Omental fat pad (tissue), 4 donors: ENCODE measurements at places on chromosomes 7 and 10.

DNA sequence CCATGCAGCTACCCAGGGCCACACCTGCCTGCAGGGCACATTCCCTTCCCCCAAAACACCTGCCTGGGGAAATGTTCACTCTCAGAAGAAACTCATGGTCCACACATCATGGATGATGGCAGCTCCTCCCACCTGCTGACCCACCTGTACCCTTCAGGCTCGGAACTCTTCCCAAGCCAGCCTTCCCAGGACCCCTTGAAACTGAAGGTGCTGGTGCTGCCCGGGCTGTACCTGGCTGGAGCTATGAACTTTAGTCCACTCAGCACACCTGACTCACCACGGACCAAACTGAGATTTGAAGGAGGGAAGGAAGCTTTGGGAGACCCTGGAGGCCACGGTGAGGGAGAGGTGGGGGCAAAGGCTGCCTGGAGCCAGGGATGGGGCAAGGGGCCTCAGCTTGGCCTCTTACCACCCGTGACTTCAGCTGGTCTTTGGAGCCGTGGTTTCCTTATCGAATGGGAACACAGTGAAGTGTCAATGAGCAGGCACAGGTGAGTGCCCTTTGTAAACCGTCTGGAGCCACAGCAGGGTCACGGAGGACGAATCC lies 30.1 kb upstream of the INPP5A start:
- peak; percentile 9 for DNase-seq

GRCh38 chr7:38795593-38795992 lies 113.4 kb downstream of the VPS41 start:
- DNase-seq, result no peak

GRCh38 chr7:139886899-139887298 lies 57.8 kb downstream of the TBXAS1 start:
- no peak for DNase-seq

DNA sequence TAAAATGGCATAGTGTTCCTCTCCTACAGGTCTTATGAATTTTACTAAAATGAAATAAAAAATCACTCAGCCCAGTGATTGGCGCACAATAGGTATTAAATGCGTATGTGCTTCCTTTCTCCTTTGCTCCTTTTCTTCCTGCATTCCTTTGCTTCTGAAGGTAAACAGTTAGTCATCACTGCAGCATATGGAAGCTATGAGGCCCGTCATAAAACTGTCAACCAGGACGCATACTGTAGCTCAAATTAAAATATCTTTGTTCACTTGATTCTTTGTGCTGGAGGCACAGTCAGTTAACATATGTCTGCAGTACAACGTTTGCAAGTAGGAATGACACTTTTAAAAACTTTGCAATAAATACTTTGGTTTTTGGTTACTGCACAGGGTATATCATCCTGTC lies 374.7 kb downstream of the TCERG1L start:
- DNase-seq, result no peak

DNA sequence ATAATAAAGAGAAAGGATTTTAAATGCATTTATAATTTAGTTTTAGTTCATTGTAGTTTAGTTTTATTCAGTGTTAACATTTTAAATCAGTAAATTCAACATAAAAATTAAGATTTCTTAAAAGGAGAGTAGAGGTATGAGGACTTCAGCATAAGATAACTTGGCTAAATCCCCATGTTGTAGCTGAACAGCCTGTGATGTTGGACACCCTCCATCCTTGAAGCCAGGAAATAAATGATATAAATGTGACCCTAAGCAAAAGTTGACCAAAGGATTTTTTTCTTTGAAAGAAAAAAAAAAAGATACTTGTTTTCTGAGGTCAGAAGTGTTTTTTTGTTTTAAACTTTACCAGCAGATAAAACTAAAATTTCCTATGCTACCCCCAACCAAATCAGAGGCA lies 48.7 kb downstream of the GNAI1 start:
- no peak for DNase-seq

DNA sequence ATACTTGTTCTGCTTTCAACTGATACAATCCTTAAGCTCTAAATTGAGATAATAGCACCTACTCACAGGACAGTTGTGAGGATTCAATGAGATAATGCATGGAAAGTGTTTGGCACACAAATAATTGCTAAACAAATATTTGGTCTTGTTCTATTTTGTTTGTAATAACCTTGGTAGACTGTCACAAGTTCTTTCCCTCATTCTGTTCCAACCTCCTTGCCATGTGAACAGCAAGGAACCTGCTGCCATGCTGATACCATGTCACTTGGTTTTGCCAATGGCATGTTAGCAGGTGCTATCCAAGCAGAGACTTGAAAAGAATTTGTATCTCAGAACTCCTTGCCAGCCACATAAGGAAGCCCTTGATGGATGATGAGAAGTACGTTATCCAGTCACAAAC lies 24.8 kb upstream of the TECTB start:
- DNase-seq, result no peak

DNA sequence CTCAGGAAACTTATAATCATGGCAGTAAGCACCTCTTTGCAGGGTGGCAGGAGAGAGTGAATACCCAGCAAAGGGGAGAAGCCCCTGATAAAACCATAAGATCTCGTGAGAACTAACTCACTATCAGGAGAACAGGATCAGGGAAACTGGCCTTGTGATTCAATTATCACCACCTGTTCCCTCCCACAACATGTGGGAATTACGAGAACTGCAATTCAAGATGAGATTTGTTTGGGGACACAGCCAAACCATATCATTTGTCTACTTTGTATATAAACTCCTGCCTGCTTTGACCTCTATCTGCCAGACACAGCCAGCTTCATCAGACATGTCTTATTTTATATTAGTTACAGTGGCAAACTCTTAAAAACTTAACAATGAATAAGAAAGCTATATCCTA lies 50.4 kb downstream of the ARMC3 start:
- DNase-seq, result no peak

DNA sequence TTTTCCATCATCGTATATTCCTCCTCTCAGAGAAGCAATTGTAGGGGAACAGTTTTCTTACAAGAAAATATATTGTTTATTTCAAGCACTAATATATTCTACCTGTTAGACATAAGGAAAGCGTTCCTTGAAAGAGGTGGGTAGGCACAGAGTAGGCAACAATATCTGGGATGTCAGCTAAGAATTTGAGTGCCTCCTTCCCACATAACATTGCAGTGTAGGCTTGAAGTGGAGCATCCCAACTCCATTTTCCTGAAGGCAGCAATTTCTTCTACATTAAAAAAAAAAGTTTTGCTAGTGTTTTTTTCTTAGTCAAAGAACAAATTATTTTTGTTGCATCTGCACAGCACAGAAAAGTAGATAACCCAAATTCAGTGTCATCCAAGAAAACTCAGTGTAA lies 20.8 kb downstream of the BCAP29 start:
- no peak for DNase-seq

GRCh38 chr10:63376560-63377304 lies 89.0 kb downstream of the JMJD1C start:
- no peak for DNase-seq

- DNase-seq, result no peak
Observed at GRCh38 chr10:69825604-69826003, 23.9 kb downstream of the COL13A1 start.

DNA sequence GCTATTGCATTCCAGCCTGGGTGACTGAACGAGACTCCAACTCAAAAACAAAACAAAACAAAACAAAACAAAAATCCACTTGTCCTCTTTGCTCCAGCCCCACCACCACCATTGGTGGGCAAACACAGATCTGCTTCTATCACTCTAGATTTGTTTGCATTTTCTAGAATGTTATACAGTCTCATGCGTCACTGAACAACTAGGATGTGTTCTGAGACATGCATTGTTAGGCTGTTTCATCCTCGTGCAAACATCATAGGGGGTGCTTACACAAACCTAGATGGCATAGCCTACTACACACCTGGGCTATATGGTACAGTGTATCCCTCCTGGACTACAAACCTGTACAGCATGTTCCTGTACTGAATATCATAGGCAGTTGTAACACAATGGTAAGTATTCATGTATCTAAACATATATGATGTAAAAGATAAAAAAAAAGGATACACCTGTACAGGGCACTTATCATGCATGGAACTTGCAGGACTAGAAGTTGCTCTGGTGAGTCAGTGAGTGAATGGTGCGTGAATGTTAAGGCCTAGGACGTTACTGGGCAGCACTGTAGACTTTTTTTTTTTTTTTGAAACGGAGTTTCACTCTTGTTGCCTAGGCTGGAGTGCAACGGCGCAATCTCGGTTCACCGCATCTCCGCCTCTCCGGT lies 45.3 kb downstream of the BTBD16 start:
- DNase-seq, result no peak

GRCh38 chr10:60990663-60991062 lies 46.7 kb upstream of the RHOBTB1 start:
- no peak for DNase-seq
